ENCODE measurements at places on chromosomes 5 and 9.
A peak's percentile ranks its signal among the peaks of the same experiment; 100 is the strongest.

GRCh38 chr5:44574678-44575077 lies 185.5 kb upstream of the FGF10 start:
- no peak for DNase-seq

GRCh38 chr5:159990506-159990905 lies 18.4 kb upstream of the TTC1 start:
- no peak for DNase-seq

GRCh38 chr5:52809884-52810283 lies 22.2 kb downstream of the ITGA1 start:
- no peak for DNase-seq

GRCh38 chr9:135372036-135372435 lies 107.5 kb upstream of the PPP1R26 start:
- DNase-seq = no peak

DNA sequence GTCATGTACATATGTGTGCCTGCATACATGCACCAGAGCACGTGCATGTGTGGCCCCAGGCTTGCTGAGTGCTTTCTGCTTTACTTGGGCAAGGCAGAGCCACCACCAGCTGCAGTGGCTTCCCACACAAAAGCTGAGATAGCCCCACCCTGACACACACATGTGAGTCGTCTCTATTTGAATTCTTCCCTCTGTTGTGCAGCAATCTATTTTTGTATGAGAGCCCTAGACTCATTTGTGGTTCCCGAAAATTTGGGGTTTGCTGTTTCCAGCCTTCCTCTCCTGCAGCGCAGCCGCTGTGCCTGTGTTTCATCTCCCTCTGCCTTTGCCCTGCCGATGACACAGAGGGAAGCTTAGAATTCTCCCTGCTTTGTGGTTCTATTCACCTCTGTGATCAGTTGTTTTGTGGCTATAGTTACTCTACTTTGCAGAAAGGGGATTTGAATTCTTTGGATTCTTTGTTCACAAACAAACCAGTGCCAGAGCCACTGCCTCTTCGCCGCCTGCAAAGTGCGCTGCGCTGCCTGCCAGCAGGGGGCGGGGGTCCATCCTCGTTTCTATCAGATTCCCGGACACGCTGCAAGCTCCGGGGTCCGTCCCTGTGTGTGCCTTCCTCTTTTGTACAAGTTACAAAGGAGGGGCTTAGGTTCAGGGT lies 95.8 kb upstream of the DAP start:
- peak; percentile 87 for DNase-seq

- no peak for DNase-seq
Measured at GRCh38 chr9:136627703-136628102, 35.0 kb upstream of the EGFL7 start.

GRCh38 chr5:36344899-36345298 lies 43.2 kb upstream of the RANBP3L start:
- DNase-seq = no peak

GRCh38 chr5:58868931-58869330 lies 286.1 kb downstream of the RAB3C start:
- no peak for DNase-seq

GRCh38 chr9:121718501-121718900 lies 67.1 kb downstream of the DAB2IP start:
- no peak for DNase-seq

- DNase-seq = no peak
Measured at GRCh38 chr5:179362355-179362754, 17.1 kb upstream of the ADAMTS2 start.

DNA sequence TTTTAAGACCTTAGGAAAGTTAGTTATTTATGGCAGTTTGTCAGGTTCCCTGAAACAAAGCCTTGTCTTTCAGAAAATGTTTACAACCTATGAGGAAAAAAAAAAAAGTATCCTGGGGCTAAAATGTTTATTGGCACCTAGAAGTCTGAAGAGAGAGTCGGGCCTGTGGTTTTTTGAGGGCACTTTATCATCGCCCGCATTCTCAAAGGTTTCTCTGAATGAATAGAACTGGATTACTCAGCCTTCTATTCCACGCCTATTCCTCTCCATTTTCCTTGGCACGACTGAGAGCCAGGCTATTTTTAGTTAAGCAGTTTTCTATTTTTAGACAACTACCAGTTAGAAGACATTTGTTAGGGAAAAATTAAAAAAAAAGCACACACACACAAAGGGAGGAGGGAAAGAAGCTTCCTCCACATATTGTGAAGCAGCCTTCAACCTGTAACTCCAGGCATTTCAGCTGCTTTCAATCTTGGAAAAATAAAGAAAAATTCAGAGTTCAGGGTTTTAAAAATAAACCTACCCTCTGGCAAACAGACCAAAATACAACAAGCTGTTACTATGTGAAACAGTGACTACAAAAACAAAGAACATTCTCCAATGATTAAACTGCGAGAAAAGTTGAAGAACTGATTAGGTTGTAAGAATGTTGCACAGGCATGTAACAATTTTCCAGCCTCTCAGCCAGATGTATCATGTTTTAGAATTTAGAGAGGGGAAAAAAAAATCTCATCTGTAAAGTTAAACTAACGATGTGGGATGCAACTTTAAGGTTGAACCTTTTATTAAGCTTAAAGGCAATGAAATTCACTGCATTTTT lies 97.0 kb downstream of the MEF2C start:
- DNase-seq = no peak

- no peak for DNase-seq
Measured at GRCh38 chr5:147675168-147675567, 107.4 kb downstream of the JAKMIP2 start.

GRCh38 chr5:11496137-11496719 lies 408.0 kb downstream of the CTNND2 start:
- DNase-seq = no peak

DNA sequence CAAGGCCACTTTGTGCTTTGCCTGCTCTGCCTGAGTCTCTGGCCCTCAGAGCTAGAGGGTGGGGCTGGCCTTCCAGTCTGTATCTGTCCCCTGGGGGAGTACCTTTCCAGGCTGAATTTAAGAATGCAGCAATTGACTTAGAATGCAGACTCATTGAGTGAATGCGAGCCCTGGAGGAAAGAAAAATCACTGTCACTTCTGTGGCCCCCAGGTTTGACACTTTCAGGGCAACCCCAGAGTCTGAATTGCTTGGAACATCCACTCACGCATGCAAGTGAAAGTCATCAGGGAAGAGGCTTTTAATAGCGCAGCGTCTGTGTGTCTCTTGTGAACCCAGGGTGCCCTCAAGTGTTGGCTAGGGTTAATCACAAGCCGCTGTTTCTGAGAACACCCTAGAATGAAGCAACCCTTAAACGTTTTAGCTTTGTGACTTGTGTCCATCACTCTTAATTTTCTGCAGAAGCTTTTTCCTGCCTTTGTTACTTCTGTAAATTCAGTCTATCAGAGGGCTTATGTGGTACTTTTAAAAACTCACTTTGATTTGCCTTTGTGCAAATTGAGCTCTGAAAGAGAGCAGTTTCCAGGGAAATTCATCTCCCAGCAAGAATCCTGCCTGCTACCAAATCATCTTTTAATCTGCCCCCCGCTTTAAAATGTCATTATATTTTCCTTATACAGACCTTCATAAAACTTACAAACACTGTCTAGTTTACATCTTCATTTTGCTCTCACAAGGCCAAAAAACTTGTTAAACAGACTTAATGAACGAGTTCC lies 146.8 kb upstream of the IQGAP2 start:
- peak; percentile 39 for DNase-seq

GRCh38 chr9:27977931-27978330 lies 404.6 kb upstream of the C9orf72 start:
- DNase-seq = no peak

GRCh38 chr9:15785584-15785983 lies 232.7 kb downstream of the CCDC171 start:
- no peak for DNase-seq

All from neural crest cell (in vitro differentiated cells).